ENCODE measurements at places on chromosomes 16 and 17.

DNA sequence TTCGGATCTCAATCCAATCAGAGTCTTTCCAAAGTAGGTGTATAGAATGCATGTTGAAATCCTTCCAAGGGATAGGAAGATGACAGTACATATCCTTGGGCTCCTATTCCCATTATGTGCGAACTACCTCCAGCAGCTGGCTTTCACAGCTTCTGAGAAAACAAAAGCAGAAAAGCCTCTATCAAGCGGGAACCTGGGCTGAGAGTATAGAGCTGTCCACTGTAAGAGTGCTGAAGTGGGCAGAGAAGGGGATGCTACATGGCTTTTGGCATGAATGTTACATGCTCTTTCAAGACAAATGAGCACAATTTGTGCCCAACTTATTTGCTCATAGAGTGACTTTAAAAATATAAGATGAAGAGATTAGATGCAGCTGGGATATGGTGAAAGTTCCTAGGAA lies 993.5 kb downstream of the CDH8 start:
- DNase-seq = peak; percentile 42

GRCh38 chr17:65554553-65555223 lies 6.8 kb downstream of the AXIN2 start:
- DNase-seq = peak; percentile 27

DNA sequence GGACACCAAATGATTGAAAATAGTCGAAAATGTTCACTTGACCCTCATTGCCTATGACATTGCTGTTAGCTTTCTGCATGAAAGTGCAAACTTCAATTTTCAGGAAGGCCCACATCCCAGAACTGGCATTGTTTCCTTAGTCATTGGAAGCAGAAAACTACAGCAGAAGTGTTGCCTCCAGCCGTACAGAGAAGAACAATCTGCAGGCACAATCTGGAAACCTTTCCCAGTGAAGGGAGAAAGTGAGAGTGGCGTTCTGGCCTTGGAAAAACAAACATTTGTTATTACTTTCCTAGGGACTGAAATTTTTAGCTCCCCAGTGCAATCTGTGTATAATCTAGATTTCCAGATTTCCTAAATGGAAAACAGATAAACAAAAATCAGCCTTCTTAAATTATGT lies 529.5 kb upstream of the RBFOX1 start:
- DNase-seq = no peak

- no peak for DNase-seq
Measured at GRCh38 chr17:68658999-68659780, 58.0 kb upstream of the FAM20A start.

- no peak for DNase-seq
Measured at GRCh38 chr17:42153919-42154742, 658 bp downstream of the RAB5C start.

- no peak for DNase-seq
Measured at GRCh38 chr16:58493756-58494431, 6.0 kb upstream of the NDRG4 start.

DNA sequence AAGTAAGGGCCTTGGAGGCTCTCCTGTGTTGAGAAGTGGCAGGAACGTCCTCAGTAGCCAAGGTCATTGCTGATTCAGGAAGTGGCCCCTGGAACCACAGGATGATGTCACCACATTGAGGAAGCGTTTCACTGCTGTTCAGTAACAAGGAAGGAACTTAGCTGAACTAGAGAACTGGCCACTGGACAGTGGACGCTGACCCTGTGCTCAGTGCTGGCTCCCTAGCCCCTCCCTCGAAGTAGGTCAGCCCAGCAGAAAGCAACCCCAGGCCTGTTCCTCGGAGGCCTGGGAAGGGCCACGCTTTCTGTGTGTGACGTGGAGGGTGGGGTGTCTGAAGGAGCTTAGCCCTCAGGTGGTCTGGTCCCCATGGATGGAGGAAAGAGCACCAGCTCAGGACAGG lies 58.3 kb downstream of the B9D1 start:
- no peak for DNase-seq

DNA sequence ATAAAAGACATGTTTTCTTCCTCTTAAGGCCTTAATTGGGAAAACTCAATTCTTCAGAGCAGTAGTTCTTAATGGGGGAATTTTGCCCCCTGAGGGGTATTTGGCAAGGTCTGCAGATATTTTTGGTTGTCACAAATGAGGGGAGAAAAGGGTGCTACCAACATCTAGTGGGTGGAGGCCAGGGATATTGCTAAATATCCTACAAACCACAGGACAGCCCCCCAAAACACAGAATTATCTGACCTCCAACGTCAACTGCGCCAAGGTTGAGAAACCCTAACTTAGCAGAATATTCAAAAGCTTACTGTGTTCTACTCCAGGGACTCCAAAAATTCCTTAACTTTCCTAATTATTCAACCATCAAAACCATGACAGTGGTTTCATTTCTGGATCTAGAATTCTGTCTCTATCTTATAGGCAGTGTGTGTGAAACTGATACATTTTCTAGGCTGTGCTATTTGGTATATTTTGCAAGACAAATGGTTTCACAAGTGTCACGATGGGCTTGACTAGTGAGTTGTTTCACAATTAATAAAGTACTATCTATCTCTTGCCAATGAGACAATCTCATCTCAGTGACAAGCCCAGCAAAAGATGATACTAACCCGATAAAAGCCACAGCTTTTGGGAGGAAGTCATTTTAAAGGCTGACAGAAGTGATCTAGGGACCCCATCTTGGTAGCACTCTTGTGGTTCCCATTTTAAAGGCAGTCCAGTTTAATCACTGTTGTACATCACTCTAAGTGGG lies 14.7 kb downstream of the TXNDC11 start:
- no peak for DNase-seq

DNA sequence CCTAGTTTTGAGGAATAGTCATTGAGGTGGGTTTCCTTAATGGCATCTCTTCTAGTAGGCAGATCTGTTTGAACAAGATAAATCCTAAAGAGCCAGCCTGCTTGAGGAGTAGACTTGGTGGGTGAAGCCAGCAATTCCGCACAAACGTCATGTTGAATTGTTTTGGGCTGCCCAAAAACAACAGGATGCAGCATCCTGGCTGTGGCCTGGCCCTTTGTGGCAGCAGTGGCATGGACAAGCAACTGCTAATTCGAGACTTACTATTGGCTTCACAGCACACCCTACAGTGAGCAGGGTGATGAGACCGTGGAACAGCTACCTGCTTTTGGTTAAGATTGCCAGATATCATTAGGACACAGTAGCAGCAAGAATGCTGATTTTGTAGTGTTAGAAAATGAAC lies 9.3 kb upstream of the VPS4A start:
- DNase-seq = no peak

GRCh38 chr16:79542237-79542774 lies 58.2 kb downstream of the MAF start:
- DNase-seq = no peak

DNA sequence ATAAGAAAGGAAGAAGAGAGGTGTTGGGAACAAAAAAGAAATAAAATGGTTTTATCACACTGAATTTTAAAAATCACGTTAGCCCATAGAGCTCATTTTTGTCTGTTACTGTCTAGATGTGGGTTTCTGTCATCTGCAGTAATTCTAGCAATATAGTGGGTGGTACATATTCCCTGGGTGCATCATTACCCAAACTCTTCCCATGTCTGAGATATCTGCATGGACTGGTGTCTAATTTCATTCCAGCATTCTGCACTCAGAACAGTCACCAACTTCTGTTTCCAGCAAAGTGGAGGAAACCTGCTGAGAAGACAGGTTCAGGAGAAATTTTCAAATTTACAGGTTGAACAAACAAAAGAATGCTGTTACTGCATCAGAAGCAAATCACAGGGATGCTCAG lies 263.8 kb downstream of the CDH11 start:
- DNase-seq = no peak

- no peak for DNase-seq
Measured at GRCh38 chr17:46262271-46262670, 32.7 kb upstream of the LRRC37A start.

- DNase-seq = no peak
Measured at GRCh38 chr17:81426393-81427172, 31.3 kb downstream of the BAHCC1 start.

DNA sequence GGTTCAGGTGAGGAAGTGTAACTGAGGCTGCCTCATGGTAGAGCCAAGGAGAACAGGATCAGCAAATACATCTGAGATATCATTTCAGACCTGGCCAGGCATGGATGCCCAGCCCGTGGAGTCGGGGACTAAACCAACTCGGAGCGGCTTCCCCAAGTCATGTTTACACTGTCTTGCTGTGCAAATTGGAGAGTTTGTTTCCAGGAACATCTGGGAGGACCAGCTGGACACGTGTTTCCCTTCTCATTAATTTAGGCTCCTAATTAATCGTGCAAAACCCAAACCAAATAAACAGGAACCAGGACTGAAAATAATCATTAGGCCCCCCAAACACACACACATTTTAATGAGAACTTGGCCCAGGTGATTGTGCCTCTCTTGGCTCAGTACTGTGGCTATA lies 70.9 kb upstream of the SALL1 start:
- no peak for DNase-seq

GRCh38 chr17:21176773-21177395 lies 37.1 kb downstream of the TMEM11 start:
- DNase-seq = no peak

- DNase-seq = no peak
Measured at GRCh38 chr17:80257716-80258213, 2.9 kb upstream of the RNF213 start.

GRCh38 chr17:67518876-67519275 lies 141.8 kb downstream of the PITPNC1 start:
- no peak for DNase-seq

DNA sequence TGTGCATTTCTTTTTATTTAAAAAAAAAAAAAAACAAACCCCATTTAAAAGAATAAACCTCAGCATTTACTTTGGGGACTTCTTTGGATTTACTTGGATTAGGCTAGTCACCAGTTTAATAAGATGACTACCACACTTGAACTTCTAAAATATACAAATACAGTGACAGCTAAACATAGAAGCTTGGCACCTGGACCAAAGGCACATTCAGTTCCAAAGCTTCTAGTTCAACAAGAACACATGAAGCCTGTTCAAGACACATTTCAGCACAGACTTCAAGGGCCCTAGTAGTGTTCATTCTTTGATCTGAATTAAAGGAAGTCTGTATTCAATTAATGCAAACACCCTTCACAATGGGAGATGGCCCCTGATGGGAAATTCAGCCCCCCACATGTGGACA lies 11.6 kb upstream of the ROGDI start:
- no peak for DNase-seq

DNA sequence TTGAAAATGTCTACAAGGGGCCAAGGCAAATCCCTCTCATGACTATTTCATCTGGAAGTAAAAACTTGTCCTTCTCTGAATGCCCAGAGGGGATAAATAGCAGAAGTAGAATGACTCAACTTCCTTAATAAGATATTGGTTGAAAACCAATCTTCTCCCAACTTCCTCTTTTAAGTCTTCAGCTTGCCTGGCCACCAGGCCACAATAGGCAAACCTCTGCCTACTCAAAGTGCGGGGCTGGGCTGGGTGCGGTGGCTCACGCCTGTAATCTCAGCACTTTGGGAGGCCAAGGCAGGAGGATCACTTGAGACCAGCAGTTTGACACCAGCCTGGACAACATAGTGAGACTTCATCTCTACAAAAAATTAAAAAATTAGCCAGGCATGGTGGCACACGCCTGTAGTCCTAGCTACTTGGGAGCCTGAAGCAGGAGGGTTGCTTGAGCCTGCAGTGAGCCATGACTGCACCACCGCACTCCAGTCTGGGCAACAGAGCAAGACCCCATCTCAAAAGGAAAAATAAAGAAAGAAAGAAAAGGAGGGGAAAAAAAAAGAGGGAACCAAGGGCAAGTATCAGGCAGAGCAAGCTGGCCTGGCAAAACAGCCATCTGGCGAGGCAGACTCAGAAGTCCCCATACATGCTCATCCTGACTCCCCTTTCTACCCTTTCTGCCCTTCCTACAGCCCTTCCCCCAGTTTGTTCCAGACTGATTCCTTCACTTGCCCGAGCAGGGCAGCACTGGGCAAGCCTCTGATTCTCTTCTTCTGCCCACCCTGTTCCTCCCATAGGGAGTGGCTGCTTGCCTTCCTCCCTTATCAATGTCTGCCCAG lies 20.6 kb downstream of the MAP3K14 start:
- no peak for DNase-seq

DNA sequence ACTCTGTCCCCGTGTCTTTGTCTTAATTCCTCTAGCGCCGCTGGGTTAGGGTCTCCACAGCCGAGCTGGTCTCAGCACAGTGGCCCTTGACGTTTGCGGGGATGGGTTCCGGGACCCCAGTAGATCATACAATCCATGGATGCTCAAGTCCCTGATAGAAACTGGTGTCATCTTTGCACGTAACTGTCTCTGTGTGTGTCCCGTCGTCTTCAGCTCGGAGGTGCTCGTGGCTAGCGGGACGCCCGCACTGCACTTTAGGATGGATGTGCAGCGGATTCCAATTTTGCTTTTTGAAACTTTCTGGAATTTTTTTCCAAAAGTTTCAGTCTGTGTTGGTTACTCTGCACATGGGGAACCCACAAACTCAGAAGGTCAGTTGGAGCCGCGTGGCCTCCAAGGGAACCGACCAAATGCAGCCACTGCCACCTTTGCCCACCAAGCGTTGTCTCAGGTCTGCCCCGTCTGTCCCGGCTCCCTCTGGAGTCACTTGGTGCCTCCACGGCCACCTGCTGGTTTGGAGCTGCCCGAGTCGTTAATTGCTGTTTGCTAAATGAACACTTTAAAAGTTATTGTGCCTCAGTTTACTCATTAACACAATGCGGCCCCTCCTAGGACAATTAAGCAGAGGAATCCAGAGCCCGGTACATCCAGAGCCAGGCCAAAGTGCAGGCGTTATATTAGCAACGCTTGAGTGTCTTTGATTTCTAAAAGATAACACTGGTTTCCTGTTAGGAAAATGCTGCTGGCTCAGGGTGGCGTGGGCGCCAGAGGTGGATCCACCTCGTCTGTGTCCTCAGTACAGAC lies 5.3 kb upstream of the DPEP1 start:
- DNase-seq = no peak

DNA sequence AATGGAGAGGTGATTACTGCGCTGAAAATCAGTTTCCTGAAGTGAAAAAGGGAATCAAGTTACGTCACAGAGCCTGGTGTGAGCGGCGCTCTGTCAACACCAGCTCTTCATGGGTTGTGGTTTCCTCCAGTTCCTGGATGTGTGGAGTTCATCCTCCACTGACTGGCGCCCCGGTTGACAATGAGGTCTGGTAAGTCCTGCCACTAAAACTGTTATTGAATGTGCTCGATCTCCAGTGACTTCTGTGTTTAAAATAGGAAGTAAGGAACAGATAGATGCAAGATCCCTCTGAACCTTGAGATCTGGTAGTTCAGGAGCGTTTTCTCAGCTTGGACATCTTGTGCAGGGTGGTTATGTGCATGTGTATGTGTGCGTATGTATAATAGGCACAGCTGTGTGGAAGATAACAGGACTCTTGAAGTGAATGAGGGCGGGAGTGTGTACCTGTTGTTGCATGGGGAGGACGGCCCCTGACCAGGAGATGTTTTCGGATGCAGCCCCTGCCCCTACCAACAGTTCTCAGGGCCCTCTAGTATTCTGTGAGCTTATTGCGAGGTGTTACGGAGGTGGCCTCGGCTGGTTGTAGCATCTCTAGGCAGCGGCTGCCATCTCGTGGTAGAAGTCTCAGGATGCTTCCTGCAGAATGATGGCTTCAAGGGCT lies 22.0 kb upstream of the GOT2 start:
- DNase-seq = peak; percentile 69

Data from nephron progenitor cell (in vitro differentiated cells).